ENCODE measurements at places on chromosomes 2 and 18. TPM values are rescaled to one million over a fixed set of nuclear protein-coding genes. Genes with fewer than 3 reads are reported as not detected.
A peak's percentile ranks its signal among the peaks of the same experiment; 100 is the strongest.

TUBA3E gene
- total RNA-seq = not detected

COLEC11 gene
- not detected for total RNA-seq

TFCP2L1 gene
- total RNA-seq = not detected

ANKRD62 gene
- total RNA-seq = not detected

SCYGR8 gene
- total RNA-seq = not detected

WNT10A gene
- 2.9 TPM for total RNA-seq

ABCG5 gene
- total RNA-seq = not detected

DNA sequence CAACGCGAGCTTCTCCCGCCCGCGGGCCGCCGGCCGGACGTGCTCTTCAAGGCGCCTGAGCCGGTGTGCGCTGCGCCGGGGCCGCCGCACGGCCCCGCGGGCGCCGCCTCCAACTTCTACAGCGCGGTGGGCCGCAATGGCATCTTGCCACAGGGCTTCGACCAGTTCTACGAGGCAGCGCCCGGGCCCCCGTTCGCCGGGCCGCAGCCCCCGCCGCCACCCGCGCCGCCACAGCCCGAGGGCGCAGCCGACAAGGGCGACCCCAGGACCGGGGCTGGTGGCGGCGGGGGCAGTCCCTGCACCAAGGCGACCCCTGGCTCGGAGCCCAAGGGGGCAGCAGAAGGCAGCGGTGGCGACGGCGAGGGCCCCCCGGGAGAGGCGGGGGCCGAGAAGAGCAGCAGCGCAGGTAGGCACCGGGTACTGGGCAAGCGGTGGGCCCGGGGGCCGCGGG lies 676 bp downstream of the HOXD11 start:
- H3K4me1 ChIP-seq = peaks cover 10% of the 10 kb centered on the region
- H3K27me3 ChIP-seq = no peaks in the 10 kb centered on the region
- DNase-seq = no peak
- no peak overlapping the region for H3K4me3 ChIP-seq
- no peaks in the 10 kb centered on the region for H3K36me3 ChIP-seq

GRCh38 chr2:184532551-184532950 lies 65.8 kb upstream of the ZNF804A start:
- H3K36me3 ChIP-seq = no peaks in the 10 kb centered on the region
- H3K4me3 ChIP-seq = no peak overlapping the region
- no peaks in the 10 kb centered on the region for H3K4me1 ChIP-seq
- H3K27me3 ChIP-seq = no peaks in the 10 kb centered on the region
- DNase-seq = no peak

DNA sequence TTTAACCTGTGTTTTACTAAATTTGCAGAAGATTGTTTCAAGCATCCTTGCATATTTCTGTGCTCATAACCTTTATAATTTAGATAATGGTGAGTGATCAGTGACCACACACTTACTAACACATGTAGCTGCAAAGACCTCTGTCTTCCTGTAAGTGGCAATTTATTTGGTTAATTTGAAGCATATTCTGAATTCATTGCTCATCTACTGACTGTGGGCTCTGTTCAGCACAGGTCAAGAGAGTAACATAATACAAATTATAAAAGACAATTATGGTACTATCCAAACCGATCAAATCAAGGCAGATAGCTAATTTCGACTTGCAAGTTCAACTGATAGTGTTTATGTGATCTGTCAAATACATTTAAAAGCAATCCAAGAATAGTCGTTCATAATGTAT lies 223.9 kb upstream of the FAM98A start:
- no peak for DNase-seq
- H3K4me1 ChIP-seq = no peaks in the 10 kb centered on the region
- no peaks in the 10 kb centered on the region for H3K27me3 ChIP-seq
- no peaks in the 10 kb centered on the region for H3K36me3 ChIP-seq
- H3K4me3 ChIP-seq = no peak overlapping the region
- H3K27ac ChIP-seq = no peak overlapping the region

DNA sequence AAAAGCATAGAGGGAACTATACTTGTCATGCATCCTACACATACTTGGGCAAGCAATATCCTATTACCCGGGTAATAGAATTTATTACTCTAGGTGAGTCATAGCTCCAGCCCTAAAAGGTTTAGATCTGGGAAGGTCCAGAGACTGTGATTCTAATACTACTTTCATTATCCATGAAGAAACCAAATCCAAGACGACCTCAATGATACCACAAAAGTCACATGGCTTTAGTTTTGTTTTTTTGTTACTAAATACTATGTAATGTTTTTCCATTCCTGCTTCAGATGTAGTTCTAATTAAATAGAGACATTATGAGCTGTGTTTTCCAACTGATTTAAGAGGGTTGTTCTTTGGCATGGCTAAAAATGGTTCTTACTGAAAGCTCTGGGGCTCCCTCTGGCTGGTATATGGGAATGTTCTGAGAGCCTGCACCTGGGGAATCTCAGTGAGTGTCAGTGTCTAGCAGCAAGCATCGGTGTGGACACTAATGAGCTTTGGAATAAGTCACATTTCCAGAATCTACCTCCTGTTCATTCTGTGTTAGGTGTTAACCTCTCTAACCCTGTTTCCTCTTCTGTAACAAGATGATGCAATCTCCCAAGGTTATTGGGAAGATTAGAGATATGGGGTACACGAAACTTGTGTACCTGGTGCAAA lies 20.5 kb upstream of the IL1RL2 start:
- no peaks in the 10 kb centered on the region for H3K36me3 ChIP-seq
- no peaks in the 10 kb centered on the region for H3K27me3 ChIP-seq
- no peak overlapping the region for H3K27ac ChIP-seq

DNA sequence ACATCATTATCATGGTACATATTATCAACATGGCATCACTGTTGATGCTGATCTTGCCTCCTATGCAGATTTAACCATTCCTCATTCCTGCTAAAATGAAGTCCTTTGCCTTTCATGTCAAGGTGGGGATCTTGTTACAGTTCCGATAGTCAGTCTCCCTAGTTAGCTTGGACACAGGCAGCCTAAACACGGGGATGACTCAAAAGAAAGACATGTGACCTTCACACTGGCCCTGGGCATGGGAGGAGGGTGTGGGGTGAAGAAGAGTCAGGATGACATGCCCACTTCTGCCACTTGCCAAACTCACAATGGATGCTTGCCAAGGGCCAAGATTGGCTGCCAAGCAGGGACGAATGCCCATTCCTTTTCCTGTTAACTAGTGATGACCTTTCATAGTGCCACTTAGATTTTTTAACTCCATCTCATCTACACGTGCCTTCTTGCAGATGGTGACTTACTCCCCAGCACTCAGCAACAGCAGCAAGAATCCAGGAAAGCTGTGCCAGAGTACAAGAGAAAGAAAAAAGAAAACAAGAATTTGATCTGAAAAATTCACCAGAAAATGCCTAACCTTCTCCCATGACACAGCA lies 13.9 kb upstream of the SLC1A4 start:
- no peak overlapping the region for H3K4me3 ChIP-seq
- peaks cover 58% of the 10 kb centered on the region for H3K4me1 ChIP-seq
- no peak for DNase-seq
- no peak overlapping the region for H3K27ac ChIP-seq

GRCh38 chr2:151827564-151828142 lies 568 bp downstream of the ARL5A start:
- peak overlapping the region; percentile 90 for H3K4me3 ChIP-seq
- H3K4me1 ChIP-seq = peaks cover 38% of the 10 kb centered on the region
- DNase-seq = peak; percentile 58
- peak overlapping the region; percentile 26 for H3K27ac ChIP-seq

GRCh38 chr2:207032490-207032889 lies 93.2 kb downstream of the CPO start:
- no peaks in the 10 kb centered on the region for H3K36me3 ChIP-seq
- no peak overlapping the region for H3K27ac ChIP-seq
- no peak for DNase-seq
- H3K4me3 ChIP-seq = no peak overlapping the region
- H3K4me1 ChIP-seq = no peaks in the 10 kb centered on the region
- H3K27me3 ChIP-seq = no peaks in the 10 kb centered on the region

GRCh38 chr2:205461169-205461568 lies 221.1 kb upstream of the NRP2 start:
- no peaks in the 10 kb centered on the region for H3K36me3 ChIP-seq
- H3K4me3 ChIP-seq = no peak overlapping the region
- H3K27ac ChIP-seq = no peak overlapping the region

DNA sequence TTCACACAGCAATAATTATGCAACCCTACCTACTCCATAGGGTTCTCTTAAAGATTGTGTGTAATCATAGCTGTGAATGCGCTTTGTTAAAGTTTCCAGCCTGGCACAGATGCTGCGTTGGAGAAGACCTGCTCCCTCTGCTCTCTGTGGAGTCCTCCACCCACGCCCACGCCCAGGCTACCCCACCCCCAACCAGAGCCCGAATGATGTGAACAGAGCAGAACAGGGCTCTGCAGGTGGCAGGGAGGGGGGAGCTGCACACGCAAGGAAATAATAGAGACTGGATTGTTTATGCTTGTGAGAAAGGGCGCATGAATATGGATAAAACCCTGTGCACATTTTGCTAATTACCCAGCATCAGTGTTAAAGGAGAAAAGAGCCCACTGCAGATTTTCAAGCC lies 447.5 kb downstream of the BCL11A start:
- H3K4me1 ChIP-seq = no peaks in the 10 kb centered on the region
- no peaks in the 10 kb centered on the region for H3K36me3 ChIP-seq
- no peaks in the 10 kb centered on the region for H3K27me3 ChIP-seq
- H3K27ac ChIP-seq = no peak overlapping the region

GRCh38 chr2:149716687-149717086 lies 129.1 kb upstream of the MMADHC start:
- no peaks in the 10 kb centered on the region for H3K4me1 ChIP-seq
- DNase-seq = no peak
- no peaks in the 10 kb centered on the region for H3K27me3 ChIP-seq

GRCh38 chr2:86661333-86661732 lies 37.7 kb upstream of the RNF103 start:
- no peak overlapping the region for H3K27ac ChIP-seq
- no peaks in the 10 kb centered on the region for H3K27me3 ChIP-seq
- no peaks in the 10 kb centered on the region for H3K36me3 ChIP-seq
- peak; percentile 62 for DNase-seq
- no peak overlapping the region for H3K4me3 ChIP-seq

GRCh38 chr2:60954139-60954538 lies 63.4 kb upstream of the PEX13 start:
- no peaks in the 10 kb centered on the region for H3K4me1 ChIP-seq
- H3K36me3 ChIP-seq = peaks cover 27% of the 10 kb centered on the region
- 0 out of 2 replicates have a peak overlapping the region, but pooled peaks have one; percentile 4 for H3K27ac ChIP-seq
- no peaks in the 10 kb centered on the region for H3K27me3 ChIP-seq
- DNase-seq = no peak
- H3K4me3 ChIP-seq = no peak overlapping the region

GRCh38 chr2:105677901-105678300 lies 66.8 kb upstream of the NCK2 start:
- no peaks in the 10 kb centered on the region for H3K36me3 ChIP-seq
- H3K27ac ChIP-seq = no peak overlapping the region
- no peaks in the 10 kb centered on the region for H3K27me3 ChIP-seq
- H3K4me3 ChIP-seq = no peak overlapping the region
